Fibroblast of the aortic adventitia (primary cell): ENCODE measurements at places on chromosomes 1 and 21.

GRCh38 chr21:40272037-40272436 is 404.8 kb downstream of the PCP4 start:
- no peak for DNase-seq

GRCh38 chr1:248627971-248628844 is 6.7 kb downstream of the OR2T11 start:
- no peak for DNase-seq

- DNase-seq, result no peak
Observed at GRCh38 chr1:11703357-11704193, 12.1 kb downstream of the DRAXIN start.

DNA sequence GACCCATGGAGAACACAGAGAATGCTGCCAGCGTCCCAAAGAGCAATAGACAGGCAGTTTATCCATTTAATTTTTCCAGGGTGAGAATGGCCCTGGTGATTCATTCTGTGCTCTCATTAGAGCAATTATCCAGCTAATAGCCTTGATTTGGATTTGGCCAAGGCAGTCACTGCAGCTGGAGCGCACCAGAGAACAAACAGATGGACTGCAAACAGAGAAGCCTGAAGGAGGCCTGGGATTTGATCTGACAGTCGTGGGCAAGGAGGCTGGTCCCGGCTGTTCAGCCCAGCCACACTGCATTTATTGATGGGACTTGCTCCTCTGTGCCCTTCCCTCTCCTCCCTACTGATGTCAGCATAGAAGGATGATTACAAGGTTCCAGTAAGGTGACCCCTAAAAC is 353.9 kb upstream of the C1orf174 start:
- no peak for DNase-seq

DNA sequence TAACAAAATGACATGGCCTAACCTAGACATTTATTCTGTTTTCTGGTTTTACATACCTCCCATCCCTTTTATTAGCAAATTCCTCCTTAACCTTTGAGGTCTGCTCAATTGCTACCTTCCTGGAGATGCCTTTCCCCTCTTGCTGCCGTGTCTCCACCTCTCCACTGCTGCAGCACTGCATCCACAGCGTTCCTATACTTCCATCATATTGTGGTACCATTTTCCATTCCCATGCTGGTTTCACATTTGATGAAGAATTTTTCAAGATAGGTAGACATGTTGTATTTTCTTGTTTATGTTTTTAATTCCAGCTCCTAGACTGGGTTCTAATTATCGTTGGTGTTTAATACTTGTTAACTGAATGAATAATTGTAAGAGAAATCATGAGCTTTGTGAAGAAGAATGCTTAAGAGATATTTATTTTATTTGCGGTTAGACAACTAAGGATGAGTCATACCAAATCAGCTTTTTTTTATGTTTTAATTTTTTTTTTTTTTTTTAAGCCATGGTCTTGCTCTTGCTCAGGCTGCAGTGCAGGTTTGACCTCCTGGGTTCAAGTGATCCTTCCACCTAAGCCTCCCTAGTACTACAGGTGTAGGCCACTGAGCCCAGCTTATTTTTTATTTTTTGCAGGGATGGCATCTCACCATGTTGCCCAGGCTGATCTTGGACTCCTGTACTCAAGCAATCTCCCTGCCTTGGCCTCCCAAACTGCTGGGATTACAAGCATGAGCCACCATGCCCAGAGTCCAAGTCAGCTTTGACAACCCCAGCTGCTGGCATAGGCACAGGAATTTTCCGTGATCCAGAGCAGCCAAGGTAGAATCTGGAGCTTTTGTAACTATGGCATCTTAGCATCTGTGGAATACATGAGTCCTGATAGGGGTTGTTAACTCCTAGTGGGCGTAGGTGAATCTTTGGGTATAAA is 44.0 kb downstream of the ATP6V1G3 start:
- peak; percentile 74 for DNase-seq

DNA sequence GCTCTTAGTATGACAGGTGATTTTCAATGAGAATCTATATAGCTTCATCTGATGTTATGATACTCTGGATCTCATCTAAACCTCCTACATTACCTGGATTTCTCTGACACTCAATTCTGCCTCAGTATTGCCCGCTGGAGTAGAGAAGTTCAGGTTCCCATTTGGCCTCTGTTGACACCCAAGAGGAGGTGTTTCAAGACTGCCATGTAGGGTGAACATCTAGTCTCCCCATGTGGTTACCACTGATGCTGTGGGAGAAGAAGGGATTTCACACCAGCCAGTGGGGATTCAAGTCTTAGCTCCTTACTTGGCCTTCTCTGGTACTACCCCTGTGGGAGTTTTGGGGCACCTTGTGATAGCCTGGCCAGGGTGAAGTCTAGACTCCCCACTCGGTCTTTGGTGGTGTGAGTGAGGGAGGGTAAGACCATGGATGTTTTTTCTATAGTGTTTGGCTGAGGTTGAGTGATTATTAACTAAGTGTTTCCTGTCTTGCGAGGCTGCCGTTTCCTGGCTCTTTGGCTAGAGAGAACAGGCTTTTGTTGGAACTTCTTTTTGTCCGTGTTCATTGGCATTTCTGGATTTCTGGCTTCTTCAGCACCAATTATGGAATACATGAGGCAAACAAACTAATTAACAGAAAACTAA is 90.7 kb downstream of the RHOU start:
- DNase-seq, result no peak

- peak; percentile 91 for DNase-seq
Observed at GRCh38 chr1:58652651-58653184, 47.1 kb downstream of the MYSM1 start.

GRCh38 chr21:16005996-16006395 is 276.2 kb downstream of the USP25 start:
- no peak for DNase-seq

DNA sequence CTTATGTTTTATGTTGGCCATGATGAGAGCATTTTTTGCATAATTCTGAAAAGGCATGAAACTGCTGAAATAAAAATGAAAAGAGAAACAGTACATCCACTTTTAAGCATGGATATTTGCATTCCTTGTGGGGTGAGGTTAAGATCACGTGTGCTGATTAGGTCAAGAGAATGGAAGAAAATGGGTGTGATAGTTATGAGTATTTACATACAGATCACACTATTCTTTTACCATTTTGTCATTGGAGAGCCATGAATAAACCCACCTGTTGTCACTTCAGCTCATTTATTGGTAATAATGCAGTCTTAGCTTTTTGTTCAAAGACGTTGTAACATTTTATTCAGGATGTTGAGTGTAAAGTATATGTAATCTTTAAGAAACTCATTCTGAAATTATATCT is 153.2 kb downstream of the NOS1AP start:
- no peak for DNase-seq

DNA sequence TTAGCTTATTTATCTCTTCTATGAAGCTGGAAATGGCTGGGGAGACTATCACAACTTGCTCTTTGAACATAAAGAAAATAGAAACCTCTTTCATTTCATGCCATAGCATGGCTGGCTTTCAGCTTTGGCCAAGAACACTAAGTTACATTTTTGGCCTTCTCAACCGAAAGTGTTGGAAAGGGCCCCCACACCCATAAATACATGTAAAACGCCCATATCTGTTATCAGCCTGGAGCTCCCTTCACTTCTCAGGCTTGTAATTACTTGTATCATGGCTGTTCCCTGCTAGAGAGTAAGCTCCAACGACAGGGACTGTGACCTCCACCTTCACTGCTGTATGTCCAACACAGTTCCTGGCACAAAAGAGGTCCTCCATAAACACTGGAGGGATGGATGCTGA is 12.7 kb upstream of the EIF4G3 start:
- DNase-seq, result no peak

DNA sequence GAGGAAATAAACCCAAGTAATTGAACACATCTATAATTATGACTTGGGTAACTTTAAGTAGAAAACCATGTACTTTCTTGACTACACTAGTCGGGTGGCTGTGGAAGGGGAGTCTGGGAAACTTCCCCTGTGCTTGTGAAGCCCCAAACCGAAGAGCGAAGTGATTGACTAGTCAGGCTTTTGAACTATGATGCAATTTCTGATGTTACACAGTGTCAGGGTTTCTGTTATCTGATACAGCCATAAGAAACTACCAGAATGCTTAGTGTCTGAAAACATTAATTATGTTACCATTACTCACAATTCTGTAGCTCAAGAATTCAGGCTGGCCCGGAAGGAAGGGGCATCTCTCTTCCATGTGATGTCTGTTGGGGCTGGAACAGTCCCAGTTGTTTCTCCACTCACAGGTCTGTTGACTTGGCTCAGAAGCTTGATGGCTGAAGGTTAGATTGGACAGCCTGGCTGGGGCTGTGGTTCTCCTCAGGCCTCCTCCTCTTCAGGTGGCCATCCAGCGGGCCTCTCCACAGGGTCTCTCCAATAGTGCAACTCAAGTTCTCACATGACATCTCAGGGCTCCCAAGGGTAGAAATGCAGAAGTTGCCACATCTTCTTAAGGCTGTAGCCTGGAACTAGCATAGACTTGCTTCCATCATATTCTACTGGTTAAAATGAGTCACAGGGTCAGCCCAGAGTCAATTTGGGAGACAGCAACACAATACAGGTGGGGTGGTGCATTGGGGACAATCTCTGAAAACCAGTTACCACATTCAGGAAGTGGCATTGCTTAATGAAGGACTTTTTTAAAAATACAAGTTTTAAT is 8.3 kb upstream of the C8B start:
- peak; percentile 66 for DNase-seq

DNA sequence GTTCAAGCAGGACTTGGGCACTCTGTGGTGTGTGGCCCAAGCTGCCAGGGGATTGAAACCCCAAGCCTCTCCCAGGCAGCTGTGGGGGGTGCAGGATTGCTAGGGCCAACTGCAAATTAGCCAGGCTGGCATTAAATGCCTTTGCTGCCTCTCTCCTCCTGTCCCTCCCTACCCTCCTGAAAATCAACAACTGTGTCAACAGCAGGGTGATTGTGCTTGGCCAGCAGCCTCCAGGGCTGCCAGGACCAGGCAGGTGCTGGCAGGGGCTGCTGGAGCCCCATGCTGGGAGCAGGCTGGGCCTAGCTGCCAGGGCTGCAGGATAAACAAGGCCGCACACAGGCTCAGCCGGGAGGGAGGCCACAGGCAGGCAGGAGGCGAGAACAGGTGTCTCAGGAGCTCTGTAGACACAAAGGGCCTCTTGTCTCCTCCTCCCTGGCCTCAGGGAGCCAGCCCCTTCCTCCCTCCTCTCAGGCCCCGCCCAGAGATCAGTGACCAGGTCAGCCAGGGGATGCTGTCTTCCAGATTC is 11.4 kb downstream of the SOX13 start:
- no peak for DNase-seq

DNA sequence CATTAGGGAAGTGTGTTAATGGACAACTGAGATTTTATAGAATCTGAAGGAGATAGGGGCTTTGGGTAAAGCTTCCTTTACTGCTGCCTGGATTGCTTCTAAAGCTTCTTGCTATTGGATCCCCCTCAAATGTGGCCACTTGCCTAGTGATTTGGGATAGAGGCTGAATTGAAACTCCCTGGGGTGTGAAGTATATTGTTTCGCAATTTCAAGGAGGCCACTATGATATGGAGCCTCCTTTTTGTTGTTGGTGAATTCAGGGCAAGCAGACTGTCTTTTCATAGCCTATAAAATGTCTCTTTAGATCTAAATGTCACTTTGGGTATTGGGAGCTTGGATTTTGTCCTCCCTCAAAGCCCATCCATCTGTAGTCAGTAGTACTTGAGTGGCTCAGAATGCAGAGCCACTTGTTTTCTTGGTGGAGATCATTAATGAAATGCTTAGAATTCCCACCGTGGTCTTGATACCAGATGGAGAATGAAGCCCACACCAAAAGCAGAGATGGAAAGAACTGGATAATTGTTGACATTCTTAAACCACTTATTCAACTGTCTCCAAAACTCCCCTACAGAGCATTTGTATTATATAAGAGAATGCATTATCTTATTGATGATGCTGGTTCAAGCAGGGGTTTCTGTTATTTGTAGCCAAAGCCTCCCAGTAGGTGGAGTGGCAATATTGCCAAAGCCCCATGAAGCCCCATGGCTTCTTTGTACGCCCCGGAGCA is 144.3 kb upstream of the KCNE2 start:
- DNase-seq, result no peak

GRCh38 chr1:63630666-63631065 is 37.5 kb downstream of the PGM1 start:
- DNase-seq, result peak; percentile 58

GRCh38 chr1:247173431-247173830 is 1.6 kb upstream of the ZNF124 start:
- no peak for DNase-seq

GRCh38 chr21:22880573-22880972 is 1882.4 kb downstream of the NCAM2 start:
- no peak for DNase-seq

- DNase-seq, result peak; percentile 58
Observed at GRCh38 chr1:18939398-18940302, 16.8 kb downstream of the IFFO2 start.

- no peak for DNase-seq
Observed at GRCh38 chr1:155016231-155016831, 13.7 kb downstream of the ZBTB7B start.

DNA sequence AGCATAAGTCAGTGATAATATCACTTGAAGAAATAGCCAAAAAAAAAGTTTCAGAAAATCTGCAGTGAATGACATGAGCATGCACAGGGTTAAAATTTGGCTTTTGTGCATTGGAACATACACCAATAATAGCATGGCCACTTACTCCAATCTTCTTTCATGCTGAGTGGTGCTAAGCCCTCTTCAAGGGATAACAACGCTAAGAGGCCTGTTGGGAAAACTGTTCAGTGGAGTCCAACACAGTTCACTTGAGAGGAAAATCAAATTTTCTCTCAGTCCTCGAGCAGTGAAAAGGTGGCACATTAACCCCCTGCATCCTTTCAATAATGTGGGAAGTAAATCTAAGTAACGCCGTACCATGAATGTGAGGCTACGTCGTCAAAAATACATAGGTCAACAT is 264.7 kb downstream of the SPATA17 start:
- DNase-seq, result no peak

DNA sequence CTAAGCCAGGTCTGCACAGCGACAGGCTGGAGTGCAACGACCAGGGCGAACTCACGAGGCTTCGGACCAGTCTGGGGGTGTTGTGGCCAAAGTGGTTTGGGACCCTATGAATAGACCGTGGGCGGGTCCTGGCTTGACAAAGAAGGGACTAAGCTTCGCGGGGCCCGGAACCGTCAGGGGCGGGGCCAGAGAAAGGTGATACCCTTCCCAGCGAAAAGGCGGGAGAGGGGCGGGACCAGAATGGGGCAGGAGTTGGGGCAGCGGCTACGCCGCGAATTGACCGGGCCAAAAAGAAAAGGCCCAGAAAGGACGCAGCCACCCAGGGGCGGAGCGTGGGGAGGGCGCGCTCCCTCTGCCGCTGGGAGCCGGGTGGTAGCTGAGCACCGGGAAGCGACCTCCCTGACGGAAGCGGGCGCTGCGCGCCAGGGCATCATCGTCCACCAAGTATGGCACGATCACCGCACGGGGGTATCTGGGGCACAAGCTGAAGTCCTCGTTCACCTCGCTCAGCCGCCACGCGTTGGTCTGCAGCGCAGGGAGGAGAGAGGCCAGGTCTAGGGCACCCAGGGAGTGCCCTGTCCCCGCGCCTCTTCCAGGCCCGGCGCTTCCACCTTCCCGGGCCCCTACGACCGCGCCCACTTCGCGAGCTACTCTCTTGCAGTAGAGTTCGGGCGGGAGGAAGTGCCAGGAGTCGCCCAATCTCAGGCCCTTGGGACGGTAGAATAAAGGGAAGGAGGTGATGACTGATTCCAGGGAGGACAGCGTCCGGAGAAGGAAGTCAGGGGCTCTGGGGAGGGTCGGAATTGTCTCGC is 6.7 kb upstream of the FAM167B start:
- peak; percentile 51 for DNase-seq

GRCh38 chr21:38804030-38804788 is 1.5 kb upstream of the ETS2 start:
- no peak for DNase-seq
